ENCODE measurements at places on chromosomes 3 and 15.

DNA sequence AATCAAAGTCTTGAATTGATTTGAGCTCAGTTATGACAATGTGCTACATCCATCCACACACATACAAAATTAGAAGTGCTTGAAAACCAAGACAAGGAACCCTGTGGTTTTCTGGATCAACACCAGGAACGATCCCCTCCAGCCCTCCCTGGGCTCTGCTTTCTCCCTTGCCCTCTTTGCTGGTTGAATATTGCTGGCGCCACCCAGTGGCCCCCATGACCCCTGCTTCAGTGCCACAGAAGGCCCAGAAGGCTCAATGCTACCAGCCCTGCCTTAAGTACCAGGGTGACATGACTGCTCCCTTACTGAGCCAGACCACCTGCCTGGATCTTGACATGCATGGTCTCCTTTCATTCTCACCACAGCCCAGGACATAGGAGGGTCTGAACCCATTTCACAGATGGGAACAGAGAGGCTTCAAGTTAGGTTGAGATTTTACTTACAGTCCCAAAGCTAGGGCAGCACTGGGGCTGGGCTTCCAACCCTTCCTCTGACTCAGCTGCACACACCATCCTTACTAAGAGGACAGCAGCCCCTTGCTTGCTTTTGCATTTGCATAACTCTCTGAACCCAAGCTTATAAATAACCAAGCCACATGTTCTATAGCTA, 15.0 kb downstream of the IL12A start:
- DNase-seq = no peak

DNA sequence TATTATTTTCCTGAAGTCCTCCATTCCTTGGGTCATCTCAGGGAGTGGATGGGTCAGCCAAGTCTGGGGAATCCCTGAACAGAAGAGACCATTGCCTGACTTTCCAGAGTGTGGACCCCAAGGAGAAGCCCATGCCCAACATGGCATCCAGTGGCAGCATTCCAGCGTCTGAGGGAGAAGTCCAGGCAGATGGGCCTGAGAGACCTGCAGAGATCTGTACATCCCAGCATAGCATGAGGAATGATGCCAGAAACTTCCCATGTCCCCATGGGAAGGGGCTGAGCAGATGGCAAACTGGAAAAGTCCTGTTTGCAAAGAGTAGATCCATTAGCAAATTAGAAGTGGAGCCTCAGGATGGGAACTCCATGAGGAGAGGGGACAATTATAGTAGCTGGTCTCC, 17.6 kb upstream of the COLQ start:
- DNase-seq = no peak

GRCh38 chr15:63893866-63894661, 60.3 kb upstream of the HERC1 start:
- no peak for DNase-seq

DNA sequence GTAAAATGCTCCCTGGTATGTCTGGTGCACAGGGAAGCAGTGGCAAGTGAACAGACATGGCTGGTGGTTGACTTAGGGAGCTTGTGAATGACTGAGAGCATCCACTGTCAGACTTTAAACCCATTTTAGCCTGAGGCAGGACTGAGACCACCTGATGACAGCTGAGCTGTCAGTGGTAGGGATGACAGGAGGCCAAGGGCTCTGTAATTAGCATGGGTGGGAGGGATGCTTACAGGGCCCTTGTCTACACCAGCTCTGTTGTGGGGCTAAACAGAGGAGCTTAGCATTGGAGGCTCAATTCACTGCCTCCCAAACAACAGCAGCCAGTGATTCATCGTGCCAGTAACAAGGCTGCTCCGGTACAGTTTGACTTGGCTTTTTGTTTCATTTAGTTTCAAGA, 169.4 kb downstream of the CHST2 start:
- no peak for DNase-seq

GRCh38 chr3:105970283-105970682, 101.5 kb upstream of the CBLB start:
- no peak for DNase-seq

GRCh38 chr3:53842436-53843194, 3.6 kb downstream of the CHDH start:
- DNase-seq = no peak

- no peak for DNase-seq
These were observed 1.0 kb downstream of the ANP32A start for GRCh38 chr15:68819495-68820294.

GRCh38 chr15:74821091-74821789, 5.2 kb upstream of the CPLX3 start:
- DNase-seq = no peak

- DNase-seq = no peak
These were observed 83.0 kb downstream of the PLOD2 start for GRCh38 chr3:146078031-146078430.

DNA sequence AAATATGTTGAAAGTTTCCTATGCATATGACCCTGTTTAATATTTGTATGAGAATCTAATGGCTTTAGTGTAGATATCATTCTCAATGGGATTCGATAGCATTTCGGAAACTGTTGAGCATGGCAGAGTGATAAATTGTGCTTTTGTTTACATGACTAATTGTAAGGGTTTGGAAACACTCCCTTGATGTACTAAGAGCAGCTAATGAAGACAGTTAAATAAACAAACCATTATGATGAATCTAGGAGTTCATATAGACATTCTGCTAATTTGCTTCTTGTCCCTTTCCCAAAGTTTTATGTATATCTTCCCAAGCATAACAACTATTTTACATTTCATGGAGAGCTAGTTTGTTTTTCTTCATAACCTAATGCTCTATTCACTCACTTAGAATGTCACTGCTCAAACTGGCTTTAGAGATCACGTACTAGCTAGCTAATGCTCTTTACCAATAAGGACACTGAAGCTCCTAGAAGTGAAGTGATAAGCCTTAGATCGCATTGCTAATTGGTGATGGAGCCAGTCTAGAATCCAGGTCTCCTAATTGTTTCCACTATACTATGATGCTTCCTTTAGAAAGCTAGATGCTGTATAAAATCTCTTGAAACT, 140.8 kb downstream of the TP63 start:
- DNase-seq = no peak

DNA sequence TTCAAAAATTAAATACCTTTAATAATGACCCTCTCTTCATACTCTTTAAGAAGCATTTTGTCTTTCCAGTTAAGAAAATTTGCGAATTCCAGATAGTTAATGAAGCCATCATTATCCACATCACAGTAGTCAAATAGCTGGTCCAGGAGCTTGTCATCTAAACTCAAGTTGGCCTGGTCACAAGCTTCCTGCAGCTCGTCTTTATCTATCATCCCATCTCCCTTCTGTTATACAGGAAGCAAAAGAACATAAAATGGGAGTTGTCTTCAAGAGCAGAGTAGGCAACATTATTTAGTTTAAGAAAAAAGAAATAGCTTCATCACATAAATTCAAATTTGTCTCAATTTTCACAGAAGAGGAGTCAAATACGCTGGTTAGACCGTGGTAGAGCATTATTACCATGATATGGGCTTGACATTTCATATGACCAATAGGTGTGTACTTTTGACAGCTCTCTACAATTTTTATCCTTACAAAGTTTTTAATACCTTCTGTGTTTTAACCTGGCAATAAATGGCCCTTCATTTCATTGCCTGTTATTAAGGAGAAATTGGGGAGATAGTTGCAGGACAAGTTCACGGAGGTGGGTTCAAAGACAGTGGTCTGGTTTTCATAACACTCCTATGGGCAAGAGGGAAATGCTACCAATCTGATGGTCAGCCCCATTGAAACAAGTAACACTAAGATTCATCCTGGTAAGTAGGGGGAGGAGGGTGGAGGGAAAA, 45.4 kb downstream of the EFHB start:
- DNase-seq = no peak

GRCh38 chr3:10619989-10620832, 114.8 kb upstream of the ATP2B2 start:
- no peak for DNase-seq

DNA sequence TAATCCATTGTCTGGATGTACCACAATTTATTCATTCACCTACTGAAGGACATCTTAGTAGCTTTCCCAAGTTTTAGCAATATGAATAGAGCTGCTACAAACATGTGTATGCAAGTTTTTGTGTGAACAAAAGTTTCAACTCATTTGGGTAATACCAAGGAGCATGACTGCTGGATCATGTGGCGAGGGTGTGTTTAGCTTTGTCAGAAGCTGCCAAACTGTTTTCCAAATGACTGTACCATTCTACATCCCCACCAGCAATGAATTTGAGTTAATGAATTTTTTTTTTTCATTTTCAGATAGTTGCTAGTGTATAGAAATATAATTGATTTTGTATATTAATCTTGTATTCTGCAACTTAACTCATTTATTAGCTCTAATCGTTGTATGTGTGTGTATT, 20.0 kb upstream of the ELP6 start:
- DNase-seq = no peak

- no peak for DNase-seq
These were observed 231.5 kb downstream of the EFHB start for GRCh38 chr3:19702416-19703078.

DNA sequence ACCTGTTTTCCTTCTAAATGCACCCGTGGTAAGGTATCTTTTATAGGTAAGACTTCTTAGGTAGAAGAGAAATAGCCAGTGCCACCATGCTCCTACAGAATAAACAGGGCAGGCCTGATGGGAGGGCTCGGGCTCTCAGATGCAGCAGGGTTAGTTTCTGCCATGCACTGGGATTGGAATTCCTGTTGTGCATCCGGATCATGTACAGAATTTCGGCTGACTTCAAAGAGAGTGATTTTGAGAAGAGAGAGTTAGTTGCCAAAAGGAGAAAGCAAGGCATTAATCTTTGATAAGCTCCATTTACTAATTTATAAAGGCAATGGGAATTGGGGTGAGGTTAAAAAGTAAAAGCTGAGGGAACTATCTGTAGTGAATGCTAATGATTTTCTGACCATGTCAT, 211.2 kb downstream of the WDR72 start:
- no peak for DNase-seq

- DNase-seq = no peak
These were observed 138.8 kb upstream of the PRR20G start for GRCh38 chr3:127426444-127427153.

- peak; percentile 82 for DNase-seq
These were observed 656 bp downstream of the CD47 start for GRCh38 chr3:108090049-108090700.

DNA sequence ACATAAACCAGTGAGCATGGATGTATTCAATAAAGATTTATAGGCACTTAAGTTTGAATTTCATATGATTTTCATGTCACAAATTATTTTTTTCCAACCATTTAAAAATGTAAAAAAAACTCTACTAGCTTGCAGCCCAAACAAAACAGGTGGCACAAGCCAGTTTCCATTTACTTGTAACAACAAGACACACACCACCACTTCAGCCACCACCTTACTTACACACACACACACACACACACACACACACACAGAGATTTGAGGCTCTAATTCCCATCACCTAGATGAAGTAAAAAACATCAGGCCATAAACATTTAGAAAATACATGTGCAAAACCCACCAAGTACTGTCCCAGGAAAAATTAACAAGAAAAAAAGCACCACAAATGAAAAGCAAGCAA, 25.3 kb downstream of the MYO9A start:
- no peak for DNase-seq

GRCh38 chr15:48584090-48584811, 61.3 kb downstream of the FBN1 start:
- DNase-seq = no peak

DNA sequence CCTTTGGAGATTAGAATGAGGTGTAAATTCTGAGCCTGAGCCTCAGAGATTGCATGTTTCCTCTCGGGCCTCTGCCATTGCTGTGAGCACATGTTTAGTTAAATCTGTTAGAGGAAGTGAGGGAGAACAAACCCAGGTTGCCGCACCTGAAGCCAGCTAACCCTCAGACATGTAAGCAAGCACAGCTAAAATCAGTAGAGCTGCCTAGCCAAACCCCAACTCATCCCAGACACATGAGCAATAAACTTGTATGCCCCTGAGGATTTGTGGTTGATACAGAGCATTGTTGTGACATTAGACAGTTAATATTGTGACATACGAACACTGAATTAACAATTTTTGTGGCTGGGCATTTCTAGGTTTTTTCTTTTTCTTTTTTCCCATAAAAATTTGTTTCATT, 41.9 kb downstream of the NMD3 start:
- DNase-seq = no peak

DNA sequence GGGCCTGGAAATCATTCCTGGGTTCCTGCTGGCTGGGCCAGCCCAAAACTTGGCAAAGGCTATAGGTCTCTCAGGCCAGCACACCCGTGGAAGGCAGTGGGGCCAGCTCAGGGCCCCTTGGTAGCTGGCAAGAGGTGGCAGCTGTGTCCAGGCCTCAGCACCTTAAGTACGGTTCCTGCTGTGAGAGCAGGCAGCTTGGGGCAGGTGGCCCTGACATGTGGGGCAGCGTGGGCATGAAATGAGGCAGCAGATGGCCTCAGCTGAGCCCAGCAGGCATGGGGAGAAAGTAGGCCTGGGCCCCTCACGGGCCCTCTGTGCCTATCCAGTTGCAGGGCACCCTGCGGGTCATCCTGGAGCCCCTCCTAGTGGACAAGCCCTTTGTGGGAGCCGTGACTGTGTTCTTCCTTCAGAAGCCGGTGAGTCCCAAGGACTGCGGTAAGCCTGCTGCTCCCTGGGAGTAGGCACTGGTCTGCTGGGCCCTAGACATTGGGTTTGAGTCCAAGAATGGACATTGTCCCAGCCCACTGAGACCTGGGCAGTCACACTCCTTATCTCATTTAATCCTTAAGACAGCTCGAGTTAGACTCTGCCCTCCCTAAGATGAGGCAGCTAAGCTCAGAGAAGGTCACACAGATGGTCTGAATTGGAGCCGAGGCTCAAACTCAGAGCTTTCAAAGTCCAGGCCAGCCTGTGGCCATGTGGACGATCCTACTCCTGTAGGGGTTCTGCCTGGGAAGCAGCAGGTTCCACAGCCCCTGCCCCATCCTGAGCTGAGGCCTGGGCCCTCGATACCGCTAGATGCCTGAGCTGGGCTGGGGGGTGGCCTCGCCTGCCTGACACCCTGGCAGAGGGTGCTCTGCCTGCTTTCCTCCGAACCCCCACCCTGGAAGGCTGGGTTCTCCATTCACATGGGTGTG, 25.5 kb downstream of the ESYT3 start:
- no peak for DNase-seq

- DNase-seq = no peak
These were observed 151.4 kb downstream of the POLR2M start for GRCh38 chr15:57857871-57858270.

GRCh38 chr3:169179321-169179720, 484.2 kb downstream of the MECOM start:
- no peak for DNase-seq
